Germinal center (tissue), 1 donor: ENCODE measurements at places on chromosomes 5 and 9.

GRCh38 chr5:154356020-154356655, 89.7 kb upstream of the SAP30L start:
- DNase-seq: no peak

GRCh38 chr5:77859306-77859705, 83.2 kb upstream of the TBCA start:
- no peak for DNase-seq

DNA sequence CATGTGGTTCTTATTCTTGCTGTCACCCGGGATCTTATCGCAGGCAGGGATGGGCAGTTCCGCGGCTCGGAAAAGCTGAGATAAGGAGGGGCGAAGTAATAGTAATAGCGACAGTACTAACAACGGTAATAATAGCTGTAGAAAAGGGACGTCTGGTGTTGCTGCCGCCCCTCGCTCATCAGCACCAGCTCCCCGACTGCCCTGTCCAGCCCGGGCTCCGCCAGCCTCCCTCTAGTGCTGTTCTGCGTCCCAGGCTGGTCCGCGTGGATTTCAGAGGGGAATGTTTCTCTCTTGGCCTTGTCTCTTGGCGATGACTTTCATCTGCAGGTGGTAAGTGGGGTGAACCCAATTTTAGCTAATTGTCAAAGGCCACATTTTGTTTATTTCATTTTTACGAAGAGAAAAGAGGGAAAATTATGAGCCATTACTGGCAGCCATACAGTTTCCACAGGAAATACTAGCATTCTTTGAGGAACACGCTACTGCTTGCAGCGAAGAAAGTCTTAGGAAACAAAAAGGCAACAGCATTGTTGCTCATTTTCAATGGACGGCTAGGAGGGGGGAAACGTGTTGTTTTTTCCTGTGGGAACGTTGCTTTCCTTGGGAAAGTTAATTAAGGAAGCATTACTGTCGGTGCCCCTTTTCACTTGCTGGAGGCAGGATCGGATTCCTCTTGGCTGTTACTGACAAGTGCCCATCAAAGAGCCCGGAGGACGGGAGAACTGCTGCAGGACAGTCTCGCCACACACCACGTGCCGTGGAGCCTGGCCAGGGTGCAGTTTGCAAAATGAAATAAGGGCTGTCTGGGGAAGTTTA, 762 bp downstream of the SNCAIP start:
- no peak for DNase-seq

DNA sequence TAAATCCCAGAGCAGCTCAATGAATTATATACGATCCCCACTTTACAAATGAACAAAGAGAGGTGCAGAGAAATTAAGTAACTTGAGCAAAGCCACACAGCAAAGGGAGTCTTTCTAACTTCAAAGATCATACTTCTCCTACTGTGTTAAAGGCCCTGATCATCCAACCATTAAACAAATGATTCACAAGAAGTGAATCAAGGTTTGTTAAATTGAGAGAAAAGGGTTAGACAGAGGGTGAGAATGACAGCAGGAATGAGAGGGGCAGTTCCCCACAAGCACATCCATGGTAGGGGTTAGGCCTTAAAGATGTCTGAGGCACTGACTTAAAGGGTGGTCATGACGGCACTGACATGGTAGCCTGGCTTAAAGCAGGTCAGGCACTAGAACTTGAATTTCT, 10.7 kb downstream of the IDNK start:
- DNase-seq: no peak

DNA sequence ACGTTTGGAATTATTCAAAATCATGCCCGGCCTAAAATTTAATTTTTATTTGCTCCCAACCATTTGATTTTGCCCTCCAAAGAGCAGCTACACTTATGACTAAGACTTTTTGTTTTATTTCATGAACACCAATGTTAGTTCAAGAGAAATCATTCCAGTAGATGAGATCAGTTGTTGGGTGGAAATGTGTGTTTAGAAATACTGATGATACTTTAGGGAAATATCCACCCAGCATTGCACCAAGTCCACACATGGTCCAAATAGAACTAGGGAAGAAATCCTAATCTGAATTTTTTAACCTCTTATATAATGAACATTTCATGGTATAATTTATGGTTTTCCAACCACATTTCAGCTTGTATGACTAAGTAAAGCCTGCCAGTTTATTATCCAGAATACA, 28.3 kb upstream of the GOLPH3 start:
- DNase-seq: no peak
